ENCODE measurements at places on chromosomes 6 and 20.
A peak's percentile ranks its signal among the peaks of the same experiment; 100 is the strongest.

DNA sequence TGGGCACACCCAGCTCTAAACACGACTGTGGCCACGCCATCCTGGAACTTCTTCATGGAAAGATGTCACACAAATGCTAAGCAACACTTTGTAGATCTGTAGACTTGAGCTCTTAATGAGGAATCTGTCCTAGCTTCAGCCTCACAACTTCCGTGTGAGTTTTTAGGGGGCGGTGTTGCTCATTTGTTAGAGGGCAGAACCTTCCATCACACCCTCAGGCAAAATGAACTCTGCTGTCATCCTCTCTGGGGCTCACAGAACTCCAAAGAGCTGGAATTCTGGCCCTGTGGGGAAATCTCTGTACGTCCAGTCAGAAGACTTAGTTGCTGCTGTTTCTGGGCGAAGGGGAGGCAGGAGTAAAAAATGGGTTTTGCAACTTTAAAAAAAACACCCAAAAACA, 49.8 kb downstream of the NRN1 start:
- DNase-seq, result no peak

GRCh38 chr20:3032624-3033023, 10.8 kb upstream of the GNRH2 start:
- DNase-seq, result no peak

- no peak for DNase-seq
Measured at GRCh38 chr6:141830530-141830929, 302.2 kb upstream of the GJE1 start.

DNA sequence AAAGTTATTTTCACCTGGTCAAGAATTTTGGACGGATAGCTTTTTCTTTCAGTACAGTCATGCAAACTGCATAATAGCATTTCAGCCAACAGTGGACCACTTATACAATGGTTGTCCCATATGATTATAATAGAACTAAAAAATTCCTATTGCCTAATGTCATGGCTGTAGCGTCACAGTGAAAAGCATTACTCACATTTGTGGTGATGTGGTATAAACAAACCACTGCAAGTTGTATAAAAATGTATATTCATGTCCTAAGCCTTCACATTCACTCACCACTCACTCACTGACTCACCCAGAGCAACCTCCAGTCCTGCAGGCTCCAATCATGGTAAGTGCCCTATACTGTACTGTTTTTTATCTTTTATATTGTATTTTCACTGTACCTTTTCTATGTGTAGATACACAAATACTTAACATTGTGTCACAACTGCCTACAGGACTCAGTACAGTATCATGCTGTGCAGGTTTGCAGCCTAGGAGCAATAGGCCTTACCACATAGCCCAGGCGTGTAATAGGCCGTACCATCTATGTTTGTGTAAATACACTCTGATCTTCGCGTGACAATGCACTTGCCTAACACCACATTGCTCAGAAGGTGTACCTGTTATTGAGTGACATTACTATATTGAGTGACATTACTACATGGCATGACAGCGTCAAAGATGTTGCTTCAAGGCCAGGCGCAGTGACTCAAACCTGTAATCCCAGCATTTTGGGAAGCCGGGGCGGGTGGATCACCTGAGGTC, 17.9 kb downstream of the ABHD12 start:
- no peak for DNase-seq

- DNase-seq, result no peak
Measured at GRCh38 chr6:158011478-158011920, 29.8 kb downstream of the SYNJ2 start.

DNA sequence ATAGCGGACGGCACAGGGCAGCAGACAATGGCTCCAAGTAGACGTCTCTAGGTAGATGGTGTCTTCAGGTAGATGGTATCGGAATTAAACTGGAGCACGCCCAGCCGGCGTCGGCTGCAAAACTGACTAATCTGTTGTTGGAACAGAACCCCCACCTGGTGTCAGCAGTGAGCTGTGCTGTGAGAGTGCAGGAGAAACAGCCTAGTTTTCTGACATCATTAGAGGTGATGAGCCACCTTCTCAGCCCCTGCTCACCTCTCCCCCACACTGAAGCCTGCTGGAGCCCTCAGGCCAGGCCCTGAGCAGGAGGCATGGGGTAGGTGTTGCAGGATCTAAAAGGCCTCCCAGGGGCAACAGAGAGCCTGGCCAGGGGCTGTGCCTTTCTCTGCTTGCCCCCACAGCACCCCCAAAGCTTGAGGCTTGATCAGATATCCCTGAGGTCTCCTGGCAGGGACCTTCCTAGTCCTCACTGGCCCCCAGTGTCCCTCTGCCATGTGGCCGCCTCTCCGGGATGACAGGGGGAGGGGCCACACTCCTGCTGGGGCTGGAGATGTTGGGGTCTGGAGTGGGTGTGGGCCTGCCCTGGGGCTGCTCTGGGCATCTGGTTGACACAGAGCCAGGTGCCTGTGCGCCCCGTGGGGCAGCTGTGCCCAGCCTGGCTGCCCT, 6.9 kb upstream of the HELZ2 start:
- DNase-seq, result peak; percentile 74

DNA sequence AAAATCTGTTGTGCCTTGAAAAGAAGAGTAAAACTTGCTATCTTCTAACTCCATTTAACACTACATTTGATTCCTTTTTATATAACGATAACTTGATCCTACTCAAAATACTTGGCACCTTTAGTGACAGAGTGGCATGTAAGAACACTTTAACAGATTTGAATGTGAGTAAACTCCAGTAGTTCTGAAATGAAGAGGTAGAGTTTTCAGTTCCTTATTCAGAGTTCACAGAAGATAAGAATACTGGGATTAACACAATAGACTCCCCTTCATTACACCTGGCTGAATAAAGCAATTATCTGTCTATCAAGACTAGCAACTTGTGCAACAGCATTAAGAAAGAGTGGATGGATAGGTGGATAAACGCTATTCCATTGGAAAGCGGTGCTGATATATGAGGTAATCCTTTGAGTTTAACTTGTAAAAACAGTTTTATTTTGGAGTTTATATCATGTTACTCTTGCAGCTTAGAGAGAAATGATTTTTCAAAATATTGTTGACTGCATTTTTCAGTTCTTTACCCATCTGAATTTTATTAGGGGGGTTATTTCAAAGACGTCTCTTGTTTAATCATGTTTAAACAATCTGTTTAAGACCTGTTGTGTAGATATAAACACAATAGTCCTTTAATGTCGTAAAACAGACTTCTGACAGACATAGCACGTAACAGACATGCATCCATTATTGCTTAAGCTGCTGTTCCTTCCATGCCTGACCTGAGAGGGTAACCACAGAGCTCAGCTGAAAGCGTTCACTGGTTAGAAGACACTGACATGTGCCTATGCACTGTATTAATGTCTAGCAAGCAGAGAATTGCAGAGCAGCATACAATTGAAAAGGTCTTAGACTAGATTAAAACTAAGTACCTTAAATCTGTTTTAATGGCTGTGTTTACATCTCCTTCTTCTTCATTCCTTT, 102.4 kb upstream of the SUPT3H start:
- peak; percentile 37 for DNase-seq

- DNase-seq, result no peak
Measured at GRCh38 chr6:3230900-3231246, 3.4 kb upstream of the TUBB2B start.

GRCh38 chr6:23969344-23969743, 156.7 kb upstream of the NRSN1 start:
- DNase-seq, result no peak
